ENCODE measurements at places on chromosomes 7 and 10.

DNA sequence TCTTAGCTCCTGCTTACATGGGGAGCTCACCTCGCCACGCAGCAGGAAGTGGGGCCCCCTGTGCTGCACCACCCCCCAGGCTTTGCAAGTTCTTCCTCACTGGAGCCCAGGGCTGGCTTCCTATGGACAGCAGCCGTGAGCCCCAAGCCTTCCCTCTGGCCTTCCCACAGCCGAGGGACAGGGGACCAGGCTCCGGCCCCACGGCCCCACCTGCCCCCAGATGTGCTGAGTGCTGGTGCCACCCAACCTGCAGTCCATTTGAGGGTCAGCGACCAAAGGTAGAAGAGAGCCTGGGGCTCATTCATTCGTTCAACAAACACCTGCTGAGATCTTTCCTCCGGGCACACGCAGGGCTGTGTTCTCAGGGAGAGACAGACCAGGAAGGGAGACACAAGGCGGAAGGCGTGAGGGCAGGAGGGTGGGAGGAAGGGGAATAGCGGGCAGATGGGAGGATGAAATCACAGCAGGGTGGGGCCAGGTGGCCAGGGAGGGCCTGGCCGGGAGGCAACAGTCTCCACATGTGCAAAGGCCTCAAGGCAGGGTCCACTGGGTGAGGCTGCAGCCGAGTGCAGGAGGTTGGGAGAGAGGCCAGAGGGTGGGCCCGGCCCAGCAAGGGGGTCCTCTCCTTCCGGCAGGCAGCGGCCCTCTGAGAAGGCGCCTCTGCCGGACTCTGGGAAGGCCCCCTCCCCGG, 100.1 kb downstream of the FOXL3 start:
- no peak for DNase-seq

DNA sequence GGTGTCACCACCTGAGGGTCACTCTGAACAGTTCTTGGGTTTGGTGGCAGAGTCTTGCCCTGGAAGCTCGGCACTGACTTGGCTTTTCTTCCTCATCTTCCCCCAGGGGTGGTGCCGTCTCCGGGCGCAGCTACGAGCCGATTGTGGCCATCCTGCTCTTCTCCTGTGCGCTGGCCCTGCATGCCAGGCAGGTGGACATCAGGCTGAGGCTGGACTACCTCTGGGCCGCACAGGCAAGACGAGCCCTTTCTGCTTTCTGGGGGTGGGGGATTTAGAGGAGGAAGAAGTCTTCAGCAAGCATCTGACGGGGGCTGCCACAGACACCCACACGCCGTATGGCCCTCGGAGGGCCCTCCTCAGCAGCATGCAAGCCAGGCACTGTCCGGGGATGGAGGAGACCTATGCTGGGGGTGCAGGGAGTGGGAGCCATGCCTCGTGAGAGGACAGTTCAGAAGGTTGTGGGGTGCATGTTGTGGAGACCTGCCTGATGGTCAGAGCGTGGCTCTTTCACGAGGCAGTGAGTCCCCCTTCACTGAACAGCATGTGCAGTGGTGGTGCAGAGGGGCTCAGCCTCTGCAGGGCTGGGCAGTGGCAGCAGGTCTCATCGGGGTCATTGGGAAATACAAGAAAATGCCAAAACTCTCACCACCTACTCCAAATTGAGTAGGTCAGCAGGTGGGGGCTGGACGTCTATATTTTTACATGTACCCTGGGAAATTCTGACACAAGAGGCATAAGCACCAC, 112.4 kb downstream of the ADCY1 start:
- DNase-seq = no peak

- no peak for DNase-seq
Measured at GRCh38 chr7:125908711-125909110, 979.1 kb upstream of the POT1 start.

DNA sequence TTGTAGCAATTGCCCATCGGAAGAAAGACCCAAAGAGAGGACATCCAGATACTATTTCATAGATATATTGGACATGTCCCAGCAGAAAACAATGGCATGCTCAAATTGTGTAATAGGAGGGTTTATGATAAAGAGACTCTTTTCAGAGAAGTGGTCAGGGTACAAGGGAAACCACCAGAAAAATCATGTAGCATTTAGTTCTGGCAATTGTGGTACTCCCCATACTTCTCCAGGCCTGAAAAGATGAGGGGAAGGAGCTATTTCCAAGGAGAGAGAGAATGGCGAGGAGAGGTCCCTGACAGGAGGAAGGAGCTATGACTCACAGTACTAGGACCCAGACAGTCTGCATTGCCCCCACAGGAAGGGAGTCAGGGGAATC, 68.4 kb upstream of the ADO start:
- DNase-seq = no peak

DNA sequence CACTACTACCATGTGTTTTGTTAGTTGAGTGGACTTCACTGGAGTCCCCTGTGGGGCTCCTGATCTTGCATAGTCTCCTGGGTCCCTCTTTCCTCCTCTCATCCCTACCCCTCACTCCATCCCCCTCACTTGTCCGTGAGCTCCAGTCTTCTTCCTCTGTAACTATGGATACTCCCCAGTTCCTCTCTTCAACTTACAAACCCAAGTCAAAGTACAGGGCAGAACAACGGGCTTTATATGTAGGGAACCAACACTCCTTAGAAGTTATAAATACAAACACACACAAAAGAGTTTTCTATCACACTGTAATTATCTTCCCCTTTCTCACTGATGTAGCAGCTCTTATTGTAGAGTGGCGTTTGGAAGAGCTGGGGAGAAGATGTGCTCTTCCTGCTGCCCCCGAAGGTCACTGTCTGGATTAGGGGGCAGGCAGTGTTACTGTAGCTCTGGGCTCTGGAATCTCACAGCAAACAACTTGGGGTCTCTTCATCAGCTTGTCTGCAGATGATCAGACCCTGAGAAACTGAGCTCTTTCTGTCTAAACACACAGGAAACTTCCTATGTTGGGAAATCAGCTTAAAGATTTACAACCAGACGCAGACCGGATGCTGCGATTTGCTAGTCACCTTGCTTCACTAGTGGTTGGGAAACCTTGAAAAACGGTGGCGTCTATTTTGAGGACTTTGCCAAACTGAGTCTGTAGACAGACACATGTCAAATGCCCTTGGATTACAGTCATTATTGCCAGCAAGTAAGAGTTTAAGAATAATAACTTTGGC, 13.6 kb downstream of the SNX10 start:
- DNase-seq = no peak

- no peak for DNase-seq
Measured at GRCh38 chr7:93055543-93056107, 62.2 kb downstream of the SAMD9 start.

DNA sequence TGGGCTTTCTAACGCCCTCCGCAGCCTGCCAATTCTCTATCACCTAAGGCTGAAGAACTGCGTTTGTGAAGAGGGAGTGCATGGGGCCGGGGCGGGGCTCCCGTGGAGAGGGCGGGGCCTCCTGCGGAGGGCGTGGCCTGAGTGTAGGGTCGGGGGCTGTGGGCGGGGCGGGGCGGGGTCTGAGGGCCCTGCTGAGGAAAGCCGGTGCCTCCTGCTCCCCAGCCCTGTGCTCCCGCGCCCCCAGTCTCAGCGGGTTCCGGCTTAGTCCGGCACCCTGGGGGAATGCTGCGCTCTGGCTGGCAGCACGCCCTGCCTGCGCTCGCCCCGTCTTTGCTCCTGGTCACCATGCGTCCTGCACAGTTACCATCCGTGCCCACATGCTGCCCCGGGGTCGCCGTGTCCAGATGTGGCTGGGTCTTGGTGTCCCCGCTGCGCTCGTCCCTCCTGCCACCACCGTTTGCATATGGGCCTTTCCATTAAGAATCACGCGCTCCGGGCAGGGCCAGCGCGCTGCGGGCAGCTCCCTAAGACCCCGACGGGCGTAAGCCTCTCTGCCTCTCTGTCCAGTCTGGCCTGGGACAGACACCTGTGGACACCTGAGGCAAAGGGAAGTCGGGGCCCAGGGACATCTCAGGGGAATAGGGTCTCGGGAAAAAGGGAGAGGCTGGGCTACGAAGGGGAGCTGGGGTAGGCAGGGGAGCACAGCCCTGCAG, 144.0 kb upstream of the RET start:
- DNase-seq = peak; percentile 54

DNA sequence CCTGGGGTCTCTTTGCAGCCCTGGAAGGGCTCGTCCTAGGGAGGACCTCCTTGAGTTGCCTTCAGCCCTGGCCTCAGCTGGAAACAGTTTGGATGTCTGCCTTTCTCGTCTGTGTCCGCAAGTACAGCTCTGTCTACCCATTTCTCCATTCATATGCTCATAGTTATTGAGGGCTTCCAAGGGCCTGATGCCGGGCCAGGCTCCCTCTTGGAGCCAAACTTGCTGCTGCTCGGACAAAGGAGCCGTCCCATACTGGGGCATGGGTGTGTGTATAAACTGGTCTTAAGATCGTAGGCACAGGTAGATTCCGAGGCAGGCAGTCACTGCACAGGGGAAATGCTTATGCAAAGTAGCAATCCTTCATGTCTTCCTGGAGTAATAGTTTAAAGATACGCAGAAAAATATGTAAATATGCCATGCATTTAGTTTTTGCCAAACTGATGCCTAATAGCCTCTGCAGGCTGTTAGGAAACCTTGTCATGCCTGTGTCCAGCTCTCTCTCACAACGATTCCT, 117.0 kb upstream of the BTBD16 start:
- DNase-seq = no peak

DNA sequence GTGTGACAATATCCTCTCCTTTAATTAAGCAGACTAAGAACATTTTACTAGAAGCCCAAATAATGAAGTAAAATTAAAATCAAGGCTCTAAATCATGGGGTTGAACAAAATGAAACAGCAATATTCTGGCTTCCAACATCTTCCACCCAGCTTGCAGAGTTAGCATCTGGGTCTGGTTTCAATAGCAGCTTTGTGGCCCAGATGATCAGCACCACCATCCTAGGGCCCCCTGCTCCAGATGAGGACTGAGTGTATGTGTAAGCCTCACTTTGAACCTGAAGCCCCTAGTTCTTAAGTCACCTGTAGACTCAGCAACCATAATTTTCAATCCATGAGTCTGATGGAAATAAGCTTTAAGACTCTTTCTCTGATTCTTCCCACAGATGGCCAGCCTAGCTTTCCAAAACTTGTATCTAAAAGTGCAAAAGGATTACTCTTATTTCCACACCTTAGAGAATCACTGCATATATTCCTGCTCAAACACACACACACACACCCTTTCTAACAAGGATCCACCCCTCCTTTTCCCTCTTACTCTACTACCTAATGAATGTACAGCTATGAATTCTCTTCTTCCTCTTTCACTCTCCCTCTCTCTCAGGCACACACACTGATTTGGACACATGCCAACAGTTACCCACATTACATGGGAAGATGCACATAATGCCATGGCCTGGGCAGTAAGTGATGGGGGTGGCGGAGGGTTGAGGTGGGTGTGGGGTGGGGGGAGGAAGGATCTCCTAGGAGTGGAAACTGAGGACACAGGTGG, 3.5 kb downstream of the DENND11 start:
- no peak for DNase-seq

GRCh38 chr10:62336404-62336803, 37.8 kb upstream of the ZNF365 start:
- no peak for DNase-seq

DNA sequence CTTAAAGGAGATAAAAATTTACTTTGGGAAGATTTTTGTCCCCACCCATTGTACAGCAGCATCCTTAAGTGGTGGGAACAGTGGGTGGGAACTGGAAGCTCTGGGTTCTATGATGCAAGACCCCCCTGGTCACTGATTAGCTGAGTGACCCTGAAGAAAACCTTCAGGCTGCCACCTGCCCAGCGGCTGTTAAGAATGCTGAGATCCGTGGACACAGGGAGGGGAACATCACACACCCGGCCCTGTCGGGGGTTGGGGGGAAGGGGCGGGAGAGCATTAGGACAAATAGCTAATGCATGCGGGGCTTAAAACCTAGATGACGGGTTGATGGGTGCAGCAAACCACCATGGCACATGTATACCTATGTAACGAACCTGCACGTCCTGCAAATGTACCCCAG, 14.5 kb downstream of the CARD11 start:
- no peak for DNase-seq

GRCh38 chr10:32771217-32771616, 186.8 kb downstream of the ITGB1 start:
- DNase-seq = no peak

GRCh38 chr7:55427342-55427741, 62.2 kb downstream of the LANCL2 start:
- DNase-seq = no peak

Data from CD4-positive, alpha-beta T cell (primary cell).